Cortex of kidney (tissue), 1 donor: ENCODE measurements at places on chromosomes 11 and 22.

DNA sequence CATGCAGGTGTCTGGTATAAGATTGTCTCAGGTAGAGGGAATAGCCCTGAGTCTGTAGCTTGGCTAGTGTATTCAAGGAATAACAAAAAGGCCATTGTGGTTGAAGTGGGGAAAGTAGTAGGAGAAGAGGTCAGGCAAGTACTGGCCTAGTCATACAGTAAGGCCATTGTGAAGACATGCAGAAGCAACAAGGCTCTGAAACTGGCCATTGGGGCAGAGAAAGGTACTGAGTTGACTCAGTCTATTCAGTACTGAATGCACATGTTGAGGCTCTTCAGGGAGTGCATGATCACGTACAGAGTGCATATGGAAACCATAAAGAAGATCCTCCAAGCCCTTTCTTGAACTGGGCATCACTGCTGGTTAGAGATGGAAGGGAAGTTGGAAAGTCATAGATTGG lies 477.6 kb downstream of the SOX6 start:
- DNase-seq, result no peak

DNA sequence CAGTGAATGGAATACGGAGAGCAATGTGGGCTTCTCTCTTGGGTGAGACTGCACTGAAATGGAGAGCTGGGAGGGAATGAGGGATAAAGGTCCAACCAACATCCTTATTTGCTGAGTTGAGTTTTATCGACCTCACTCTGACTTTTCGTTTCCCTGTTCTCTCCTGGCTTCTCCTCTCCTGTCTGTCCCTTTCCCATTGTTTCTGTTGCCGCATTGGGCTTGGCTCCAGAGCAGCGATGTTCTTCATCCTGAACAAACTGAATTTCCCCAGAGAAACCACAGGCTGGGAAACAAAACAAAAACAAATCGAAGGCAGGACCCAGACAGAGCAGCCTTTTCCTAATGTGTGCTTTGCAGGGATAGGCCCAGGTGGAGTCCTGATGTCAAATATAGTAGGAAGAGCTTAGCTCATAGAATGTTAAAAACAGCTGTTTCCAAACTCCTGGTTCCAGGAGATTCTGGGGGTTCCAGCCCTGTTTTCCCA lies 30.0 kb downstream of the MOV10L1 start:
- no peak for DNase-seq

DNA sequence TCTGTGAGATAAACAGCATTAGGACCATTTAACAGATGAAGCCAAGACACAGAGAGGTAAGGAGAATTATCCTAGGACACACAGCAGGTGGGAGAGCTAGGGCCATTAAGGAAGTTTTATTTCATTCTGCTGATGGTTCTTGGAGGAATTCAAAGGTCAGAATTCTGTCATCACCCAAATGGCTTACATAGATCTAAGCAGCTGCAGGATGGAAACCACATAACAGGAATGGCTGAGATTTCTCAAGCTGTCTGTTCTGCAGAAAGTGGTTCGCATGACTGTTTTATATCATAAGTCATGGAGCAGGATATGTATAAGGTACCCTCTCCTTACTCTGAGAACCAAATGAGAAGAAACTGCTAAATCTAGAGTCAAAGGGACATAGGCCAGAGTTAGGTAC lies 163.2 kb upstream of the NARS2 start:
- DNase-seq, result no peak

DNA sequence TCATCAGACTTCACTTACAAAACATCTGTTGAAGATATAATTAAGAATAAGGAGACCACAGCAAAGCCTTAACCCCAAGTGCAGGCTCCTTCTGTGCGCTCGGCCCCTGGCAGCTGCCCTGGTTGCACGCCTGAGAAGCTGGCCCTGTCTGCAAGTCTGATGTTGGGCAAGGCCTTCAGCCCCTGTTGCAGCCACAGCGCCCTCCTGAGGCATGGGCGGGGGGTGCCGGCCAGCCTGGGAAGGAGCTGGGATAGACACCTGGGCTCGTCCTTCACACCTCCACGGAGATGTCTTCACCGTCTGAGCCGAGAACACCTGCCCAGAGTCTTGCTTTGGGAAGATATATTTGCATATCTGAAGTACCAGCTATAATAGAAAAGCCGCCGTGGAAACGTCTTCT lies 104.1 kb downstream of the MPPED1 start:
- DNase-seq, result no peak

GRCh38 chr11:124415356-124415923 lies 9.2 kb downstream of the OR8B4 start:
- DNase-seq, result no peak

GRCh38 chr11:66324664-66325063 lies 7.8 kb upstream of the CD248 start:
- no peak for DNase-seq

- DNase-seq, result no peak
Observed at GRCh38 chr11:8309862-8310261, 46.2 kb upstream of the LMO1 start.

DNA sequence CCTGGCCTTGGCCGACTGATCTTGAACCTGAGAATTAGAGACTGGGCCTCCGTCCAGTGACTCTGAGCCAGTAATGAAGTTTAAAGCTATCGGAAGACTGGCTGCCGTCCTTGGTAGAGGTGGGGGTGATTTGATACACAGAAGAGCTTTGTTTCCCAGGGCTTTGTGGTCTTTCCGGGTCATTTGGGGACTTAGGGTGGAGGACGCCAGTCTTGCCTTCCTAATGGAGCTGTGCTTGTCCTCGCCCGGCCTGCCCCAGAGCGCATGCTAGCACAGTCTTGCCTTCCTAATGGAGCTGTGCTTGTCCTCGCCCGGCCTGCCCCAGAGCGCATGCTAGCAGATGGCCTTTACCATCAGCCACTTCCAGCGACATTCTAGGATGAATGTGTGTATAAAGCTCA lies 65.8 kb downstream of the ST3GAL4 start:
- DNase-seq, result no peak

DNA sequence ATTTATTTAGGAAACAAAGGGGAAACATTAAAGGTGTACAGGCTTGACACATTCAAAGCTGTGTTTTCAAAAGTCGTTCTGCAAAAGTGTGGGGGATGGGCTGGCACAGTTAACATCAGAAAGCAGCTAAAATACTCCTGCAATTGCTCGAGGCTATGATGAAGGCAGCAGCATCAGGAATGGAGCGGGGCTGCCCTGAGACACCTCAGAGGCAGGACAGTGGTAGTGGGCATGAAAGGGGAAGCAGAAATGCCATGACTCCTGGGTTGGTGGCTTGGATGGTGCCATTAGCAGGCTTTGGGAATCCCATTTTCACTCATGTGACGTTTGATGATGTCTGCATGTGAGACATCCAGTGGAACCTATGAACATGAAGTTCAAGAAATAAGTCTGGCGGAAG lies 646 bp downstream of the NCAPD3 start:
- DNase-seq, result no peak

- DNase-seq, result no peak
Observed at GRCh38 chr11:92225125-92225567, 528 bp downstream of the FAT3 start.

DNA sequence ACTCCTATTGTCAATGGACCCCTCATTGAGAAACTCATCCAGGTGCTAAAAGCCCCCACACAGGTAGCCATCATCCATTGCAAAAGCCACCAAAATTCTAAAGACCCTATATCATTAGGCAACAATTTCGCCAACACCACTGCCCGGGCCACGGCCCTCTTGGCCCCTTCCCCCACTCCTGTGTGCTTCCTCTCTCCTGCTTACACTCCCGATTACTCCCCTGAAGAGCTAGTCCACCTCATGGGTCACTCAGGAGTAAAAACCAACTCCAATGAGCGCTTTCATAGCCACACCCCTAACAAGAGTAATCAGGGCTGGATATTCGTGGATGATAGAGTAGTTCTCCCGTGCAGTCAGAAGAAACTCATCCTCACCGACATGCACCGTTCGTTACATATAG lies 8.9 kb upstream of the OR56A3 start:
- DNase-seq, result no peak

DNA sequence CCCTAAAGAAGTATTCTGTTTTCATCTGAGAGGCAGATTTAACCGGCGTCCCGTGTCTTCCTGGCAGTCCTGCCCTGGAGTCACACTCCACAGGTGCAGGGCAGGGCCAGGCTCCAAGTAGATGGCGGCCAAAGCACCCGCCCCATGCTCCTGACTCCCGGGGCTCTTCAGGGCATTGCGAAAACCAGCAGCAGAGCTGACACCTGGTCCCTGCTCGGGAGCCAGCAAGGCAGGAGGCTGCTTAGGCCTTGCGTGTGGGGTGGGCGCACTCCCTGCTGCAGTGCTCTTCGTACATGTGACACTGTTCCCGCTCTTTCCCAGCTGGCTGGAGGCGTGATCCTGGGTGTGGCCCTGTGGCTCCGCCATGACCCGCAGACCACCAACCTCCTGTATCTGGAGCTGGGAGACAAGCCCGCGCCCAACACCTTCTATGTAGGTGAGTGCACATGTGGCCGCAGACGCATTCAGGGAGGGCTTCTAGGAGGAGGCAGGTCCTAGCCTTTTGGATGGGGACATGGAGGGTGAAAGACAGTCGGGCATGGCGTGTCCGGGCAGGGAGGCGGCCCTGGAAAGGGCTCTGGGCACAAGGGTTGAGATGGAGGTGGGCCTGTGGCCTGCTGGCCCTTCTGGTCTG lies 10.3 kb upstream of the TSSC4 start:
- no peak for DNase-seq

DNA sequence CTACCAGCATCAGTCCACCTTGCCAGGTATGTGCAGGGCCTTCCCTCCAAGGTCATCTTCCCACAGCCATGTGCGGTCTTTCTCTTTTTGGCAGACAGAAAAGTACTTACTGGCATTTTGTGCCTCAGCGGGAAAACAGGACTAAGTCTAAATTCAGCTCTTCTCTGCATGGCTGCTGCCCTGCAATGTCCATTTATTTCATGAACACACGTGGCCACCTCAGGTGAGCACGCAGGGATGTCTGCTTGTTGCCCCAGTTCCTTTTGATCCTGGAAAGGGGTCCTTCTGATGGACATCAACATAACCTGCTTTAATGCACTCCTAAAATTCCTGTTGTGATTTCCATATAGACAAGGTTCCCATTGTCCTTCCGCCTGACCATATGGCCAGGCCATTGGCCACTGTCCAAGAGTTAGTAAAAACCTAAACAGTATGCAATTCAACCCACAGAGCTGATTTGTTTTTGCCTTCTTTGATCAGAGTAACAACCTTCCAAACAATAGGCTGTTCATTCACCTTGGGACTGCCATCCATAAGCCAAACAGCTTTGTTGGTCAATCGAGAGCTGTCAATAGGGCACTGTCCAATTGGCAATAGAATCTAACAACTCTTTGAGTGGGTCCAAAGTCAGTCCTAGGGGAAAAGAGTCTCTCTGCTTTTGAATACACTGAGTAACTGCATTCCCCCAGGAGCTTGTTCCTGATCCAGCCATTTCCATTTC lies 5.9 kb downstream of the TREH start:
- no peak for DNase-seq

- no peak for DNase-seq
Observed at GRCh38 chr11:76654980-76655379, 15.6 kb downstream of the LRRC32 start.

- no peak for DNase-seq
Observed at GRCh38 chr22:47110817-47111443, 348.5 kb downstream of the TBC1D22A start.

DNA sequence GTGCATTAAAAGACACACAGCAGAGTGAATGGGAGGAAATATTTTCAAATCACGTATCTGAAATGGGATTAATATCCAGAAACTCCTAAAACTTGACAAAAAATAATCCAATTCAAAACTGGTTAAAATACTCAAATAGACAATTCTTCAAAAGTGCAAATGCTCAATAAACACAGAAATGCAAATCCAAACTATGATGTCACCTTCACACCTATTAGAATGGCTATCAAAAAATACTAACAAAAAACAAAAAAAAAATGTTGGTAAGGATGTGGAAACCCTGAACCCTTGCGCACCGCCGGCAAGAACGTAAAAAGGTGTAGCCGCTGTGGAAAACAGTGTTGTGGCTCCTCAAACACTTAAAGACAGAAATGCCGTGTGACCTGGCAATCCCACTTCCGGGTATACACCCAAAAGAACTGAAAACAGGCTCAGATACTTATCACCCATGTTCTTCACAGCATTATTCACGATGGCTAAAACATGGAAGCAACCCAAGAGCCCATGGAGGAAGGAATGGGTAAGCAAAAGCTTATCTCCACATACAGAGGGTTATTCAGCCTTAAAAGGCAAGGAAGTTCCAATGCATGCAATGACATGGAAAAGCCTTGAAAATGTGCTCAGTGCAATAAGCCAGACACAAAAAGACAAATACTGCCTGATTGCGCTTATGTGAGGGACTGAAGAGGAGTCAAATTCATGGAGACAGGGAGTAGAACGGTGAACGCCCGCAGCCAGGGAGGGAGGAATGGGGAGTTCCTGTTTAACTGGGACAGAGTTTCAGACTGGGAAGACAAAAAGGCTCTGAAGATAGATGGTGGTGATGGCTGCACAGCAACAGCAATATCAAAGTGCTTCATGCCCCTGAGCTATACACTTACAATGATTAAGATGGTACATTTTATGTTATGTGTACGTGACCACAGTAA lies 19.6 kb downstream of the BRD1 start:
- DNase-seq, result no peak

GRCh38 chr11:71580057-71581003 lies 2.3 kb downstream of the KRTAP5-11 start:
- no peak for DNase-seq

DNA sequence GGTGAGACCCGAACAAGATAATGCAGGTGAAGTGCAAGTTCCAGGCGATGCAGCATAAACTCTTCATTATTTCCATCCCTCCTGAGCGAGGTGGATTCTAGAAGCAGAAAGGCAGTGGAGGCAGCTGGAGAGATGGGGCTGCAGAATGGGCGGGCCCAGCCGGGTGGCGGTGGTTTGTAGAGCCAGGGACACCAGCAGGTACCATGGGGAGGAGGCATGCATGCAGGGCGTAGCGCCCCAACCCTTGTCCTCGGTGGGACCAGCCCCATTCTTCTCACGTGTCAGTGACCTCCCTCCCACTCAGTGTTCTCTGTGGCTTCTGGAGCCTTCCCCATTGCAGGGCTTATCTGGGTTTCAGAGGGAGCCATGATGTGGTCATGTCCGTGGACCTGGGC lies 38.0 kb downstream of the MPPED1 start:
- no peak for DNase-seq

DNA sequence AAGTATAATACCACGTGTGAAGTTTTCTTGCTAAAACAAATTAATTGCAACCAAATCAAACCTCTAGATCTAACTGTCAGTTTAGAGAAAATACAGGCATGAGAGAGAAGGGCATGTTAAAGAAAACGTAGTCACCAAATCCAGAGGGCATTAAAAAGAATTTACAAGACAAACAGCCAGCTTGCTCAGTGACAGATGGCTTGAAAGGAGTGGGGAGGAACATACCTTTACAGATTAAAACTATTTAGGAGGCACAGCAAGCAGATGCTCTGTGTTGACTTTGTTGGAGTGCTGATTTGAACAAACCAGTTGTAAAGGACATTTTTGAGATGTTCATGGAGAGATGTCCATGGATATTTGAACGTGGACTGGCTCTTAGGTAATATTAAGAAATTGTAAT lies 96.9 kb downstream of the ATXN10 start:
- DNase-seq, result no peak

GRCh38 chr11:5983443-5983842 lies 3.3 kb downstream of the OR52L1 start:
- no peak for DNase-seq

GRCh38 chr22:43631846-43632245 lies 180.3 kb downstream of the EFCAB6 start:
- DNase-seq, result no peak
